T-cell (primary cell): ENCODE measurements at places on chromosomes 6 and 20.

- DNase-seq: no peak
These were observed 217.3 kb upstream of the SULF2 start for GRCh38 chr20:48002517-48002970.

- no peak for DNase-seq
These were observed 310.8 kb downstream of the BMP7 start for GRCh38 chr20:56955680-56956079.

- DNase-seq: no peak
These were observed 122.8 kb downstream of the ALDH8A1 start for GRCh38 chr6:134826889-134827737.

GRCh38 chr6:110140650-110141049, 38.8 kb downstream of the WASF1 start:
- no peak for DNase-seq

DNA sequence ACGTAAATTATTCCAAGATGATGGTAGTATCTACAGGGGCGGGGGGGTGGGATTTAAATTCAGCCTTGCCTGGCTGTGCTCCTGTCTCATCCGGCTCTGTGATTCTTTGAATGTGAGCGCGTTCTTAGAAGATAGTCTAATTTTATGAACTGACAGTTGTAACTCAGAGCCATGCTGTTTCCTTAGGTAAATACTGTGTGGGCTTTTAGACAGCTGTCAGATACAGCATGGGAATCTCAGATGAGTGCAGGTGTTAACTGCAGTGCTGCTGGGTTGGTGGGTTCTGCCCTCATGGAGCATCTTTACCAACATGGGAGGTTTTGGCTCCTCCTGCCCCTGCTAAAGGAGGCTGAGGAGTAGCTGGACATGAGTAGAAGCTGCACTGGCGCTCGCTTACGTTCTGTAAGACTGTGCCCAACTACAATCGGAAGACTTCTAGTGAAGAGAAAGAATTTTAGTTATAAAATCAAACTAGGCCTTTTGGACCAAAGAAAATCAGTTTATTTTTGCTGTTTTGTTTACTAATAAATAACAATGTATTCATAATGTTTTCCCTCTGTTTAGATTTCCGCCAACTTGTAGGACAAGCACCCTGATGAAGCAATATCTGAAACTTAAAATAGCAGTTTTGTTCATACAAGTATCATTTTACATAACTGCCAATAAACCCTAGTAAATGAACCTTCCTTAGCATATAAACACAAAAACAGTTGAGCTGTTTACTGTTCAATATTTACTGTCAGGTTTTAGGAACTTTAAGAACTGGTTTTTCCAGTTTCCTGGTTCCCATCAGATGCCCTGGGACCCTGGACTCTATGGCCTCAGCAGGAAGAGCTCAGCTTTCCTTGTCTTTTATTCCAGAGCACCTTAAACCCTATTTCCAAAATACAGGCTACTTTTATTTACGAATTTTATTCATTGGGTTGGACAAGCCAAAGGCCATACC, 66.1 kb downstream of the FAM120B start:
- no peak for DNase-seq

GRCh38 chr6:156998794-156999330, 221.7 kb downstream of the ARID1B start:
- no peak for DNase-seq

- no peak for DNase-seq
These were observed 96.0 kb downstream of the INSM1 start for GRCh38 chr20:20463933-20464374.

GRCh38 chr20:62818592-62819493, 2.0 kb downstream of the COL9A3 start:
- DNase-seq: no peak

GRCh38 chr20:7994809-7995208, 24.8 kb downstream of the TMX4 start:
- no peak for DNase-seq
